Natural killer cell treated with Interleukin-12 subunit alpha and Interleukin-12 subunit beta and Interleukin-15 and Interleukin-18, amount 100 ng/mL, for 72 hours (primary cell): ENCODE measurements at places on chromosomes 1 and 21. TPM values are rescaled to one million over a fixed set of nuclear protein-coding genes. Genes with fewer than 3 reads are reported as not detected.

- DNase-seq: no peak
Observed at GRCh38 chr1:29050166-29050565, 73.5 kb downstream of the TMEM200B start.

DNA sequence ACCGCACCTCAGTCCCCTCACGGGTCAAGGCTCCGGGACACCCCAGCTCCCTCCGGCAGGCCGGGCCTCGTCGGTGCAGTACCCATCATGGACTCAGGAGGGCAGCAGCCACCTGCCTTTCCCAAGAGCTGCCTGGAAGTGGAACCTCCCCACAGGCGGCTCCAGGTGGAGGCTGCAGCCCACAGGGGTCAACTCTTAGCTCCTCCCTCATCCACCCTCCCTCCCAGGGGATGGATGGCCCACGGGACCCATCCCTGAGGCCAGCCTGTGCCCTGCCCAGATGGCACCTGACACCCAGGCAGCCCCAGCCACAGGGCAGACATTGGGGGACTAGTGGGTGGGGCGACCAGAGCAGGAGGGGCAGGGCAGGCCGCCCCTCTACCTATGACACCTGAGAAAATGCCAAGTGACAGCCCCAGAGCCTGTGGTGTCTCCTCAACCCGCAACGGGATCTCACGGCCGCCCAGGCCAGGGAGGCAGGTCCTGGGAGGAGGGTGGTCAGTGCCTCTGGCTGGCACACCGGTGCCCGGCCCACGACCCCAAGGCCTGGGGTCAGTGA is 1.2 kb upstream of the ARHGEF16 start:
- peak; percentile 77 for DNase-seq

The GUCA2B gene
- total RNA-seq: not detected

DNA sequence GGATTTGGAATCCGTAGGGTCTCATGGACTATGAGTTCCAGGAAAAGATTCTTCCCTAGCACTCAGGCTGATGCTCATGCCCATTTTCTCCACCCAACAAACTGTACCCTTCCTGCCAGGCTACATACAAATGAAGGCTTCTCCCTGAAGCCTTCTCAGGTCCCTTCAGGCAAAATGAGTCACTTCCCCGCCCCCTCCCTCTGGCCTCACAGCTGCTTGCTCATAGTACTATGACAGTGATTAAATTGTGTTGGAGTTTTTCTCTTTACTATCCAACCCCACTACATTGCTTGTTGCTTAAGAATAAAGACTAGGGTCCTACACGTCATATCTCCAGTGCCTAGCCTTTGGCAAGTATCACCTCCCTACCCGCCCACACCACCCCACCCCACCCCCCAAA is 207.6 kb upstream of the NFIA start:
- DNase-seq: no peak

GRCh38 chr1:25245809-25246599 is 1.2 kb downstream of the RSRP1 start:
- DNase-seq: no peak

- DNase-seq: no peak
Observed at GRCh38 chr1:50132347-50132894, 23.7 kb downstream of the ELAVL4 start.

- DNase-seq: no peak
Observed at GRCh38 chr1:44035726-44036408, 4.6 kb upstream of the SLC6A9 start.

DNA sequence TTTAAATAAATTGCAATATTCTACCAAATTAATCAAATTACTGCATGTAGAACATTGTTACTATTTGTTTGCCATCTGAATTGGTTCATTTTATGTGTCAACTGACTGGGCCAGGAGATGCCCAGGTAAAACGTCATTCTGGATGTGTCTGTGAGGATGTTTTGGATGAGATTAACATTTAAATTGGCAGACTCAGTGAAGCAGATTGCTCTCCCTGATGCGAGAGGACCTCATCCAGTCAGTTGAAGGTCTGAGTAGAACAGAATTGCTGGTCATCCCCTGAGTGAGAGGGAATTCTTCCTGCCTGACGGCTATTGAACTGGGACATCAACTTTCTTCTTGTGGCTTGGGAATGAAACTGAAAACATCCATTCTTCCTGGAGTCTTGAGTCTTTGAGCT is 122.0 kb upstream of the GREM2 start:
- DNase-seq: no peak

The IL12RB2 gene
- 265 TPM for total RNA-seq

DNA sequence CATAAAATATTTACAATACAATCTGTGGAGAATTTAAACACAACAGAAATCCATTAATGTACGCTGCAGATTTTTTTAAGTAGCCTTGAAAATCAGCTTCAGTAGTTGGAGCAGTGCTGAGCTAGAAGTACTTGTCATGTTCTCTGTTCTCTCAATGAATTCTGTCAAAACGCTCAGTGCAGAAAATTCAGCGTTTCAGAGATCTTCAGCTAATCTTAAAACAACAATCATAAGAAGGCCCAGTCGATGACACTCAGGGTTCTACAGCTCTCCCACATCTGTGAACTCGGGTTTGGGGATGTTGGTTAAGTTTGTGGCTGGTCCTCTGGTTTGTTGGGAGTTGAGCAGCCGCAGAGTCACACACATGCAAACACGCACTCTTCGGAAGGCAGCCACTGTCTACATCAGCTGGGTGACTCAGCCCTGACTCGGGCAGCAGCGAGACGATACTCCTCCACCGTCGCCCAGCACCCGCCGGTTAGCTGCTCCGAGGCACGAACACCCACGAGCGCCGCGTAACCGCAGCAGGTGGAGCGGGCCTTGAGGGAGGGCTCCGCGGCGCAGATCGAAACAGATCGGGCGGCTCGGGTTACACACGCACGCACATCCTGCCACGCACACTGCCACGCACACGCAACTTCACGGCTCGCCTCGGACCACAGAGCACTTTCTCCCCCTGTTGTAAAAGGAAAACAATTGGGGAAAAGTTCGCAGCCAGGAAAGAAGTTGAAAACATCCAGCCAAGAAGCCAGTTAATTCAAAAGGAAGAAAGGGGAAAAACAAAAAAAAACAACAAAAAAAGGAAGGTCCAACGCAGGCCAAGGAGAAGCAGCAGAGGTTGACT is 161.2 kb downstream of the RUNX1 start:
- peak; percentile 96 for DNase-seq

The AGRN gene
- total RNA-seq: 9.4 TPM

The KCNJ15 gene
- total RNA-seq: not detected

DNA sequence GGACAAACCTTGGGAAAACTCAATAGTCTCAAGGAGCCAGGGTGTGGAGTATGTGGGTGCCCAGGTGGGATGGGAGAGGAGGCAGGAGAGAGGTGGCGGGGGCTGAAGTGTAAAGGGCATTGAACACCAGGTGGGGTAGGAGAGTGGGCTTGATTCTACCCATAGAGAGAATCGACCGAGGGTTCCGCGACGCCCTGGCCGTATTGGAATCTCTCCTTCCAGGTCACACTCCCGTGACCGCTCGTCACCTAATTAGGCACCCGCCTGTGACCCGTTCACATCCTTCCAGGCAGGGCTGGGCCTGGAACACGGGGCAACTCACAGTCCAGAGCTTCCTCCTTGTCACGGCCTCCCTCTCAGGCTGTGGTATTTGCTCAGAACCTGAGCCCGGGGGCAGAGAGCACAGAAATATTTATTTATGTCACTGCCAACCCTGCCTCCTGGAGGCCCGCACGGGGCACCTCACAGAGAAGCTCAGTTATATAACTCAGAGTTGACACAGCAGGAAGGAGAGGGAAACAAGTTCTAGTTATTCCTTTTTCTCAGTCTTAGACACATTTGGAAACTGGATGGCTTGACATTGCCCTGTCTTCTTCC is 12.0 kb downstream of the NCMAP start:
- peak; percentile 3 for DNase-seq

The FLG2 gene
- total RNA-seq: not detected

The ACOT7 gene
- 49.5 TPM for total RNA-seq

The ADGRB2 gene
- not detected for total RNA-seq

GRCh38 chr21:44489962-44490361 is 34.7 kb downstream of the LRRC3 start:
- DNase-seq: no peak

DNA sequence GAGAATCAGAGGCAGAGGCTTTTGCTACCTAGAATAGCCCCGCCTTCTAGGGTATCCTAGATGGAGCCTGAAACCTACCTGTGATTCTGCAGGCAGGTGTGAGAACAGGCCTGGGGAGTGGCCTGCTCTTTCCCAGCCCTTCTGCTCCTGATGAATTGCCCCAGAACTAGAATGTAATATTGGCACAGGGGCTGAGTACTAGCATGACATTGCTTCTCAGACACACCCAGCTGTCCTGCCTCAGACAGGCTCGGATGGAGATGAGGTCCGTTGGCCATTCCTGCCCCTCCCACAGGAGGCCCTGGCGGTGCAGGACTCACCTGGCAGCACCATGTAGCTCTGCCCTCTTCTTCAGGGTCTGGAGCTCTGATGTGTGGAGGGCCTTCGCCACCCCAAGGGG is 237.6 kb downstream of the GRIK3 start:
- DNase-seq: no peak

The KCNJ10 gene
- total RNA-seq: 0.50 TPM

DNA sequence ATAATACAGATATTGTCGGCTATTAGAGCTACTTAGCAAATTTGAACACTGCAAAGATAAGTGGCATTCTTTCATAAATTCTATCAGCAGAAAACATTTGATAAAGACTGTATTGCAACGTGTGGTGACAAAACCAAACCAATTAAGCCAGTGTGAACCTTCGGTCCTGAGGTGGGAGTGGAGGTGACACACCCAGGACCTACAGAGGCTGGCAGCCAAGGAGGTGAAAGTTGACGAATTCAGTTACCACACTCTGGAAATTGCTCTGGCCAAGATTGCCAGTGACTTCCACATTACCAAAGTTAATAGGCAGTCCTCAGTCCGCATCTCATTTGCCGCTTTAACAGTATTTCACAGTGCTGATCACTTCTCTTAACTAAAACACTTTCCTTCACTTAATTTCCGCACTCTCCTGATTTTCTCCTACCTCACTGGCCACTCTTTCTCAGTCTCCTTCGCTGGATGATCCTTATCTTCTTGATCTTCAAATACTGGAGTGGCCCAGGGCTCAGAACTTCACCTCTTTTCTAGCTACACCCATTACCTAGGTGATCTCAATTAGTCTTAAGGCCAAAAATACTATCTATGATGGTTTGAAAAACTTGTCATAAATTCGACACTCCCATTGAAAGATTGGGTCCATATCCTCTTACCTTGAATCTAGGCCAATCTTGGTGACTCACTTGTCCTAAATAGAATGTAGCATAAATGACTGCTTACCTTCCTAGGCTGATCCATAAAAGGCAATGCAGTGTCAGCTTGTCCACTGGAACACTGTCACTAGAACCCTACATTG is 5.1 kb upstream of the CDC42BPA start:
- no peak for DNase-seq

GRCh38 chr1:201217851-201218250 is 27.2 kb downstream of the IGFN1 start:
- DNase-seq: no peak

DNA sequence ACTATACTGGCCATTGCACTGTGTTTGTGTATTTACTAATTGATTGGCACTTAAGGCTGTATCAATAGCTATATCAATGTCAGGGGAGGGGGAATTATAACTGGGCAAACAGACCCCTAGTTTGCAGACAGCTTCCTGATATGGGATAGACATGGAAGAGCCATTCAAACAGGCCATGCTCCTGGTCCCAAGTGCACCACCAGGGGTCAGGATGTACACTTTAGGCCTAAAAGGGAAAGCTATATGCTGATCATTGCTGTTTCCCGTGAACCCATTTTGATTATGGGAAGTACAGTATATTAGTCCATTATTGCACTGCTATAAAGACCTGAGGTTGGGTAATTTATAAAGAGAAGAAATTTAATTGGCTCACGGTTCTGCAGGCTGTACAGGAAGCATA is 124.9 kb upstream of the BACE2 start:
- no peak for DNase-seq

- DNase-seq: no peak
Observed at GRCh38 chr1:25566730-25567341, 23.4 kb downstream of the LDLRAP1 start.
